ENCODE measurements at places on chromosomes 11 and 22.

DNA sequence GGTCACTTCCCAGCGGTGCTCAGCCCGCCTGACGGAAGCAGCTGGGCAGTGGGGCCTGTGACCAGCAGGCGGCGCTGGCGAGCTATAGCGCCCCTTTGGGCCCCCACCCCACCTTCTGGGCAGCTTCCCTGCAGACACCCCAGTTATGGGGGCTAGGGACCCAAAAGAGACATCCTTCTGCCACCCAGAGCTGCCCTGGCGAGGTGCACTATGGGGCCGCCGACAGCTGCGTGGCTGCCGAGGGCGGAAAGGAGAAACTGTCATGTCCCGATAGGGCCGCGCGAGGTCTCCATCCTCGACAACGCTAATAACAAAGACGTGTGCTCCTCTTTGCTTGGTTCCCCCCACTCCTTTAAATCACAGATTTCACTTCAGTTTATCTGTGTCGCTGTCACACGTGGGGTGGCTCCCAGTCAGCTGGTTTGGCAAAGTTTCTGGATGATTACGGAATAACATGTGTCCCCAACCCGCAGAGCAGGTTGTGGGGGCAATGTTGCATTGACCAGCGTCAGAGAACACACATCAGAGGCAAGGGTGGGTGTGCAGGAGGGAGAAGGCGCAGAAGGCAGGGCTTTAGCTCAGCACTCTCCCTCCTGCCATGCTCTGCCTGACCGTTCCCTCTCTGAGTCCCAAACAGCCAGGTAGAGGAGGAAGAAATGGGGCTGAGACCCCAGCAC lies 673 bp upstream of the MYO7A start:
- peak; percentile 17 for DNase-seq

- DNase-seq = no peak
Measured at GRCh38 chr11:19625438-19625837, 87.2 kb upstream of the NAV2 start.

DNA sequence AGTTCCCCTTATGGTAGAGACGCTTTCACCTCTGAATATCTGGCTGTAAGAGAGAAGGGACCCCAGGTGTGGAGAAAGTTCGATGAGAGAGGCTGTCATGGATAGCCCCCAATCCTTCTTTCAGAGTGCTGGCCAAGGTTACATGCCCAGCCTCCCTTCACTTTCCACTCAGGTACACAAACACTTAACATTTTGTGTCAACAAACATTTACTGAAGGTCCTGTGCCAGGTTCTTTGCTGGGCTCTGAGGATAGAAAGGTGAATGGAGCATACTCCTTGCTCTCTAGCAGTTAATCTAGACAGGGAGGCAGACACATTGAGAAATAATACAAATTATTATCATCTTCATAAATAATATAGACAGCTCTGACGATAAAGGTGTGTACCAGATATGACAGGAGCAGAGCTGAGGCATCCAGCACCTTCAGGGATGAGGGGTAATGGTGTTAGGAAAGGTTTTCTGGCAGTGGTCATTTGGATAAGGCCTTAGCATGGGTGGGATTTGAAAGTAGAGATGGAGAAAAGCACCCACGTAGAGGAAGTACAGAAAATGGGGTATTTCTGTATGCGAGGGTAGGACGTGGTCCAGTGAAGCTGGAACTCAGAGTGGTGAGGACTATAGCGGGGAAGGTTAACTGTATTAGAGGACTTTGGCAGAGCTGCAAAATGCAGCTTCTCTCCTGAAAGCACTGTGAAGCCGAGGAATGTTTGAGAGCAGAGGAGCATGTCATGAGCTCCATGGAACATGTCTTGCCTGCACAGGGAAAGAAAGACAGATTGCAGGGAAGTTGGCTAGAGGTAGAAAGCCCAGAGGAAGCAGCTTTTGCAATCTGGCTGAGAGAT lies 19.6 kb downstream of the PPFIBP2 start:
- DNase-seq = no peak

DNA sequence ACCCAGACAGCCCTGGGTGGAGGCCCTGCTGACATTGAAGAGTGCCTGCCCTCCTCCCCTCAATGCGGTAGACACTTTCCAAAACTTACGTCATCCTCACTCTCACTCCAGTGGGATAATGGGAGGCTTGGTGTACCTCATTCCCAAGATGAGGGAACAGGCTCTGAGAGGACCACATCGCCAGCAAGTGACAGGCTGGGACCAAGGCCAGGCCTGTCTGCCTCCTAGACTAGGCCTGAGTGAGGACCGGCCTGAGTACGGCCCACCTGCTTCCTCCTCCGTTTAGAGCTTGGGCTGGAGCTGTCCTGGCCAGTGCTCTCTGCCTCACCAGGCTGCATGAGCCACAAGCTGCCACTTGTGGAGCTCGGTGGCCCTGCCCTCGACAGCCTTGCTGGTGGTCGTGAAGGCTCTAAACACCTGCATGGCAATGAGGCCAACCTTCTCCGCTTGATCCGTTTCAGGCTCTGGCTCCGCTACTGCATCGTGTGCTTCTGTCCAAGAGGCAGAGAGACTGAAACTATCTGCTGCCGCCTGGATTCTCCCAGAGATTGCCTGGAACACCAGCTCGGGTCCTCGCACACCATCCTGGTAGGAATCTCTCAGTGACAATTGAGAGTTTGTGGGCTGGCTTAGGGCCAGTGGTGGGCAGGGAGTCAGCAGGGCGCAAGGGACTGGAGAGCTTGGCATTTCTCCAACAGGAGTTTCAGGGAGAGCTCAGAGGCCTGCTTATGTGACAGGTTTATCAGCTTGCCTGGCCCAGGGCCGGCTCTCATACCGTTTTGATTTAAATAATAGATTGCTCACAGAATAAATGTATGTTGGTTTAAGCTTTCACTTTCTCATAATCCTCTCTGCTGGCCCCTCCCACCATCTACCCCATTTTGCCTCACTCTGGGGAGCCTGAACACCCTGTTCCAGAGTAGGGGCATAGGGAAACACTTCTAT lies 9.4 kb downstream of the LRRC75B start:
- no peak for DNase-seq

- peak; percentile 32 for DNase-seq
Measured at GRCh38 chr11:128776424-128777284, 82.8 kb downstream of the FLI1 start.

All from HAP-1 (cell line).